NCI-H510A (cell line): ENCODE measurements at places on chromosomes 13 and 19.
A peak's percentile ranks its signal among the peaks of the same experiment; 100 is the strongest.

- no peak for DNase-seq
Measured at GRCh38 chr19:50567882-50568727, at the start of gene LRRC4B. TSS of gene LRRC4B (minus strand) at chr19:50568435. CDS start at chr19:50548838, 19,597 bp downstream.

- peak; percentile 80 for DNase-seq
Measured at GRCh38 chr19:16587833-16588823, 15.9 kb upstream of the SLC35E1 start.

DNA sequence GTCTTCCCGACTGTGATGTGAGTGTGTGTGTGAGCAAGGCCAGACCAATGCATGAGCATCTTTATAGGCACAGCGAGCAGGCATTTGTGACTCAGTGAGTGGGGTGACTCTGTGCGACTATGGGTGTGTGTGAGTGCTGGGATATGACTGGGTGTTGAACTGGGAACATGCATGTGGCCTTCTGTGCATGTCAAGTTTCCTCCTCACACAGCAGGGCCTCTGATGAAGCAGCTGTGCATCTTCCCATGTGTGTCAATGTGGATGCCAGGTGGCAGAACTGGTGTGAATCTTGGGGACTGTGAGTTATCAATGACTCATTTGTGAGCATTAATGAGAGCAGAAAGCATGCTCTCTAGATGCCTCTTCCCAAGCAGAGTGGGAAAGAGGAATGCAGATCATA lies 12.1 kb upstream of the LGALS14 start:
- no peak for DNase-seq

- no peak for DNase-seq
Measured at GRCh38 chr13:111046590-111047141, 68.4 kb upstream of the ARHGEF7 start.

DNA sequence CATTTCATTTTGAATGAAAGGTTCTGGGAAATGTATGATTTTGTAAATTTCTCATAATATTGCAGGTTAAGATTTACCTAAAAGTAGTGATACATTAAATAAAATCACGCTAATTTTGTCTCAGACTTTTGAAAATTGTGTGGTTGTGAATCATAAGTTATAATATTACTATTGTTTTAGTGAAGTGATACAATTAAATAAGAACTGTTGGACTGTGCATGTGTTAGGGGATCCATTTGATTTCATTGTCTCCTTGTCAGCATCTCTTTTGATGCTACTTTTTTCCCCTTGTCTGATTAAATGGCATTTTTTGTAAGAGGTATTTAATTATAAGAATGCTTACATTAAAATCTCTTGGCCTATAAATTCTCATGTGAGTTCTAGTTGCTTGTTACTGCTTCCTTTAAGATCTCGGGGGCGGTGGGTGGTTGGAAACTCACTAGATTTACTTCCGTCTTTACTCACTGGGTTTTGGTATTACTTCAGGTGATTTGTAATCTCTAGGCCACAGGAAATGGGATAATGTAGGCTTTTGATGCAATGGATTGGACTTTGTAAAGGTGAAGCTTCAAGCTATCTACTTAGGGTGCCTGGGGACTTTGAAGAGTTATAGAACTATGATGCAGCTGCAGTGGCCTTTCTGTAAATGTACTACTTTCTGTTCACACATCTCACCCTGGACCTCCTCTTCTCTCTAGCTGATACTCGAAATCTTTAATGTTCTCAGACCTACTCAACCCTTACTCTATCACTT lies 66.5 kb downstream of the PAN3 start:
- DNase-seq = no peak

DNA sequence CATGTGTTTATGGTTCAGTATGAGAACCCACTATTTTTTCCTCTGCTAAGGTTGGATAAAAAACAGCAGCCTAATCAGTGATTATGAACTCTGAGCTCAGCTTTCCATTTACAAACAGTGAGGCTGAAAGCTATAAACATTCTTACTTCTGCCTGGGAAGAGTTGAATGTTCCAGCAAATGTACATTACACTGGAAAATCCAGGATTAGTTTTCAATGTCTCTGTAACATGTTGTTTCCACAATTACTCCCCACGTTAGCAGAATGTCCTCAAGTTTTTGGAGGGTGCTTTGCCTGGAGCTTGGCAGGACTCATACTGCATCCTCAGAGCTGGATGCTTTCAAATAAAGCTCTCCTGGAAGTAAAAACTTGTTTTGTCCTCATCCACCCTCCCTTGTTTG lies 150.4 kb downstream of the POSTN start:
- DNase-seq = no peak

GRCh38 chr13:95608640-95609323 lies 35.7 kb downstream of the DZIP1 start:
- DNase-seq = no peak

GRCh38 chr13:32790731-32791130 lies 204.5 kb downstream of the PDS5B start:
- no peak for DNase-seq

- DNase-seq = no peak
Measured at GRCh38 chr13:99267927-99268326, 9.7 kb upstream of the GPR18 start.

DNA sequence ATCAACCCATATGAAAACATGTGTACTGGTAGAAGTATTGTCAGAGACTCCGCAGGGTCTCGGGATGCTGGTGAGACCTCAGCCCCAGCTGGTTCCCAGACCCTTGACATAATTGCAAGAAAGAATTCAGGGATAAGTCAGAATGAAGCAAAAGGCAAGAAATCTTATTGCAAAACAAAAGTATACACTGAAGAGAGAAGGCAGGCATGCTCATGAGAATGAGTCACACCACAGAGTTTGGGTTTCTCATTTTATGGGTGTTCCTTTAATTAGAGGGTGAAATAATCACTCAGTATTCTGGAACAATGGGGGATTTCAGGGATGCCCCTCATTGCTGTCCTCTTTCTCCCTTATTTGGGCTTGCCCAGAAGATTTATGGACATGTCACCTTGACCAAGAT lies 1423.8 kb upstream of the MIR17HG start:
- no peak for DNase-seq

DNA sequence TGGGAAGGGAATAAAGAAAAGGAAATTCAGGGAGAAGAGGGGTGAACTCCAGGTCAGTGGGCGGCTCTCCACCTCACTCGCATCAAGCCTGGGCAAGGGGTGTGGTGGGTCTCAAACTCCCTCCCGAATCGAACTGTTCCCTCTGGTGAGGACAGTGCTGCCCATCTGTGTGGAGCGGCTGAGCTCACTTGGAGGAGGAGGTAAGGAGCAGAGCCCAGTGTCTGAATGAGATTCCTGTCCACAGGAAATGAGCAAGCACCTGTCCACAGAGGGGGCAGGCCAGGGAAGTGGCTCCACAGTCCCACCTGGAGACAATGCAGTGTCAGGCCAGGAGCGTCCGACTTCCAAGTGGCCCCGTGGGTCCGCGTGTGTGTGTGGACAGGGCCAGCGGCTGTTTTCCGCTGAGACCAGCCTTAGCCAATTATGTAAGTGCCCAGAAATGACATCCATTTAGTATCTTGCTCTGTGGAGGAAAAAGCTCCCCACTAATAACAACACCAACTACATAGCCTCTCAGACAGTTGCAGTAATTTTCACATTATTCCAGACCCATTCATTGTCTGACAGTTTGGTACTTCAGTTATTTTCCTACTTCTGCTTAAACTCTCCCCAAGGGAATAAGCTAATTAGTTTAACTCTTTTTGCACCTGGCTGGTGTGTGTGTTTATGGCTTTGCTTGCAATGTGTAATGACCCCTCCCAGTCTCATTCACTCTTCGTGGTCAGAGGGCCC lies 114.6 kb downstream of the SOX1 start:
- no peak for DNase-seq

- DNase-seq = peak; percentile 47
Measured at GRCh38 chr19:47228168-47228936, 2.6 kb downstream of the BBC3 start.

GRCh38 chr13:107322228-107322627 lies 754.3 kb upstream of the ARGLU1 start:
- DNase-seq = no peak

DNA sequence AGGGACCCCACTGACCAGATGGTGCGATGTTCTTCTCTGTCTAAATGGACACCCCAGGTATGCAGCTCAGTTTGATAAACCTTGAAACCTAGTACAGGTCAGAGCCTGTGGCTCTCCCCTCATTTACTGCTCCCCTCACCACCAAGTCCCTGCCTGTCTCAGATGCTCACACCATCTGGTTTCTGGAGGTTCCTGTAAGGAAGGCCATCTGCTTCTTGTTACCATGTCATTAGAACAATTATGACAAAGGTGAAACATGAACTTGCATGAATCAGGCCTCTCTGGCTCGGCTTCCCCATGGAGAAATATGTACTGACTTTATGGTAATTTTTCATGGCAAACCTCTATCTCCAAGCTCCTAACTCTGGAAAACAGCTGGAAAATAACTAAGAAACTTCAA lies 965.7 kb downstream of the UQCRFS1 start:
- no peak for DNase-seq

- DNase-seq = no peak
Measured at GRCh38 chr13:31860002-31860401, 120.7 kb downstream of the RXFP2 start.

DNA sequence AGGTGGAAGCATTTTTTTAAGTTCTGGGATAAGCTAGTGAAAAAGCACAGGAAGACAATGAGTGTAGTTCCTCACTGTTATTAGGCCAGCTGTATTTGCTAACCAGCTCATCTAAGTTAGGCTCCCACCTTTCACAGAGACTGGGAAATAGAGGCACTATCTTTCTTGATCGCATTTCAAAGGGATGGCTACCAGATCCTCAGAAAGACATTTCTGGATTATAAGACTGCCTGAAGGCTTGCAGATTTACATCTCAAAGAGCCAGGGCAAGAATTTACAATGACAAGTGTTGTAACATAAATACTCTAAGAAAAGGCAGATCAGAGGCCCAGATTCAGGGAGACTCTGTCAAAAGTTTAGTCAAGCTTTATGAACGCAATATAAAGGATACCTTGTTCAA lies 1005.5 kb downstream of the PCDH9 start:
- DNase-seq = no peak

DNA sequence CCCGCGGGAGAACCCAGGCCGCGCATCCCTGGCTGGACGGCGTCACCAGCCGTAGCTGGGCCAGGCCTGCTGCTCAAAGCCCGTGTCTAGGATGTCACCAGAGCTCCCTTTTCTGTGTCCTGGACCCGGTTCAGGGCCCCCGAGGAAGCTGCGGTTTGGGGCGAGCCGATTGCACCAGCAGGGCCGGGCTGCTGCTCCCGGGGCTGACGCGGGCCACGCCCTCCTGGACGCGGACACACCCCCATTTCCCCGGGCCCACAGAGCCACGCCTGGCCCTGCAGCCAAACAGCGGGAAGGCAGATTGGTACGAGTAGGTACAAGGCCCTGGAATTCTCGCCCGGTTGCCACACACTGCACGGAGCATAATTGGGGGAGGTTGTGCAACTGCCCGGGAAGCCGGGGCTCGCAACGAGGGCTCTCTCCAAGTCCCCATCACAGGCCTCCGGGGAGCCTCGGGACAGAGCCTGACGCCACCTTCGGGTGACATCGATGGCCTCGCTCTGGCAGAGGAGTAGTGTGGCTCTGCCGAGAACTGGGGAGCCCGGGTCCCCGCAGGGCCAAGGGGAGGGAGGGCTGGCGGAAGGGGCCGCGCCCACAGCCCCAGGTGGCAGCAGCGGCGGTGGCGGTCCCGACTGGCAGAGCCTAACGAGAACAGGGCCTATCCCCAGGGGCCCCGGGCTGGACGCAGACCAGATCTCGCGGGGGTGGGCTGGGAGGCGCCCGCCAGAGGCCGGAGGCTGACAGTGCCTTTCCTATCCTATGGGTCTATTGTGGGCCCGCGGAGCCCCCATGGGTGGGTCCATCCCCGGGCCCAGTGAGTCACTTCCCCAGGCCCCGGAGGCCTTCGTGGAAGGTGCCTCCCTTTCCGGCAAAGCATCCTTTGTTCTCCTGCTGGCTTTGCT lies 23.5 kb downstream of the KCTD15 start:
- DNase-seq = no peak

DNA sequence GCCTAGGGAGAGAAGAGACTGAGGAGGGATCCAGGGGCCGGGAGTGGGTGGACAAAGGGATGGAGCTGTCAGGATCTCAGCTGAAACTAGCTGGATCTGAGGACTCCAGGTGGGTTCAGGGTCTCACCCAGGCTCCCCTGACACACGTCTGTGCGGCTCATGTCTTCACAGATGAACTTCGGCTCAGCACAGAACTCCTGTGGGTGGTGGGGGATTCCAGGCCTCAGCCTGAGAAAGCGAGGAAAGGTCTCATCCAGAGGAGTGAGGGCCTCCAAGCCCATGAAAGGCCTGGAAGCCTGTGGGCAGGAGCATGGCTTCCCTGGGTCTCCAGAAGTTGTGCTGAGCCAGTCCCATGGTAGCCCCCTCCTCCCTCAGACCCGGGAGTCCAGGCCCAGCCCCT lies 1.4 kb downstream of the CAPN12 start:
- no peak for DNase-seq

DNA sequence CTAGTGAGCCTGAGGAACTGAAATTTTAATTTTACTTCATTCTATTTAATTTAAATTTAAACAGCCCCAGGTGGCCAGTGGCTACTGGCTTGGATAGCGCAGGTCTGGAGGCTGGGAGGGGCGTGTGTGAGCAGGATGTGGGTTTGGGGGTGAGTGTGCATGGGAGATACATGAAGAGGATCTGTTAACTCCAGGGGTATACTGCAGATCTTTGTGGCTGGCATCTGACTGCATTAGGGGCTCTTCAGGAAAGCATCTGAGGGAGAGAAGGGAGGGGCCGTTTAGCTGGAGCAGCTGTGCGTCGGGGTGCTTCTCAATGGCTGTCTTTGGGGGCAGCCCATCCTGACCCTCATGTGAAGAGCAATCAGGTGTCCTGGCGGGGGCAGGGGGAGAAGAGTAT lies 6.8 kb downstream of the SHANK1 start:
- DNase-seq = no peak

DNA sequence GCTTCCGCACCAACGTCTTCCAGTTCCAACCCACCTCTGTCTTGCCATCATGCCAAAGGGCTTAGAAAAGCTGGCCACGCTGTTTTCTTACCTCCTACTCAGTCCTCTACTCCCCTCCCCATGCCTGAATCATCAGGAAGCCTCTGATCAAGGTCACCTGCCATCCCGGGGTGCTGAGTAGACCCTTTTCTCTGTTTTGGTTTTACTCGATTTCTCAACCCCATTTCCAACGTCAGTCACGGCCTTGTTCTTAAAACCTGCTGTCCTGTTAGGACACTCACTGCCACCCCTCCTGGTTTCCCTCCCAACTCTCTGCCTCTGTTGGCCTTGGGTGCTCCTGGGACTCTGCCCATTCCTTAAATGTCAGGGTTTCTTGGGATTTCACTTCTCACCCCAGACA lies 350.1 kb downstream of the FOXO1 start:
- DNase-seq = no peak

GRCh38 chr19:1764729-1765128 lies 11.4 kb downstream of the ONECUT3 start:
- no peak for DNase-seq

GRCh38 chr13:30565658-30566057 lies 52.1 kb upstream of the USPL1 start:
- DNase-seq = no peak

GRCh38 chr19:15776264-15776663 lies 11.2 kb upstream of the OR10H5 start:
- DNase-seq = no peak

- DNase-seq = no peak
Measured at GRCh38 chr19:913080-913748, at the start of gene R3HDM4. TSS of gene R3HDM4 (minus strand) at chr19:913219. CDS start at chr19:913157, 62 bp downstream.
